ENCODE measurements at places on chromosomes 1 and 21. TPM values are rescaled to one million over a fixed set of nuclear protein-coding genes. Genes with fewer than 3 reads are reported as not detected.

DNA sequence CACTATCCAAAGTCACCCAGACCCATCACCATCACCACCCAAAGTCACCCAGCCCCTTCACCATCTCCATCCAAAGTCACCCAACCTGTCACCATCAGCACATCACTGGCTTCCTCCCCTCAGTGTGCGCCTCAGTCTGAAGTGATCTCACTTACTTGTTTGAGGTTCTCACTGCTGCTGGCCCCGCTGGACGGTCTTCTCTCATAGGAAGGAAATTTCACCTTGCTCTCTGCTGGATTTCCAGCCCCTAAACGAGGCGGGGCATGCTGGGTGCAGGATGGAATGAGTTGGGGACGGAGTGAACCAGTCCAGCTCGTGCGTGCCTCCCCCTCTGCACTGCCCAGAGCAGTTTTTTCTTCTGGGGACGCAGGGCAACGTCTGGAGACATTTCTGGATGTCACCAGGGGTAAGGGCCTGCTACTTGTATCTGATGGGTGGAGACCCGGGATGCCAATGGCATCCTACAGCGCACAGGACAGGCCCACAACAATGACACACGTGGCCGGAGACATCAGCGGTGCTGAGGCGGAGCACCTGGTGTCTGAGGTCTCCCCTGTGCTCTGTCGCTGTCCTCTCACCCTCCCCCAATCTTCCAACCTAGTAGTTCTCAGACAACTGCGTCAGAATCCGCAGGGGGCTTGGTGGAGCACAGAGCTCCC, 38.6 kb downstream of the PDE9A start:
- DNase-seq: no peak

GRCh38 chr1:205766038-205766437, 9.2 kb downstream of the RAB29 start:
- no peak for DNase-seq

GRCh38 chr1:47174656-47175020, 15.2 kb downstream of the PDZK1IP1 start:
- DNase-seq: no peak

GRCh38 chr1:240385985-240386978, 225.7 kb downstream of the GREM2 start:
- DNase-seq: peak; percentile 87

- peak; percentile 28 for DNase-seq
Measured at GRCh38 chr1:114344656-114345055, 166.3 kb downstream of the TRIM33 start.

DNA sequence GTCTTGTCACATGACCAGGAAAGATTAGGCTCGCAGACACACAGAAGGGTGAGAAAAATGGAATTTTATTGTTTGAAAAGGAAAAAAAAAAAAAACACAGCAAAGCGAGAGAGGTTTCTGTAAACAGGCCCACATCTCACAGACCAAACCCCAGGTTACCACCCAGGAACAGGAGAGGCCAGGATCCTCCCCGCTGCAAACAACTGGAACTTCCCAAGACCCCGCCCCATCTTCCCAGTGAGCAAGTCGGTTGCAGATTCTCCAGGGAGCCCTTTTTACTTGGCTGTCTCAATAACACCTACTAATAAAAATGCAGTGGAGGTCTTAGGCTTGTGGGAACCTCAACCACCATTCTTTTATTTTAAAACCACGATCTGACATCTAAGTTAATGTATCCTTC, 84.7 kb upstream of the ETS2 start:
- DNase-seq: no peak

DNA sequence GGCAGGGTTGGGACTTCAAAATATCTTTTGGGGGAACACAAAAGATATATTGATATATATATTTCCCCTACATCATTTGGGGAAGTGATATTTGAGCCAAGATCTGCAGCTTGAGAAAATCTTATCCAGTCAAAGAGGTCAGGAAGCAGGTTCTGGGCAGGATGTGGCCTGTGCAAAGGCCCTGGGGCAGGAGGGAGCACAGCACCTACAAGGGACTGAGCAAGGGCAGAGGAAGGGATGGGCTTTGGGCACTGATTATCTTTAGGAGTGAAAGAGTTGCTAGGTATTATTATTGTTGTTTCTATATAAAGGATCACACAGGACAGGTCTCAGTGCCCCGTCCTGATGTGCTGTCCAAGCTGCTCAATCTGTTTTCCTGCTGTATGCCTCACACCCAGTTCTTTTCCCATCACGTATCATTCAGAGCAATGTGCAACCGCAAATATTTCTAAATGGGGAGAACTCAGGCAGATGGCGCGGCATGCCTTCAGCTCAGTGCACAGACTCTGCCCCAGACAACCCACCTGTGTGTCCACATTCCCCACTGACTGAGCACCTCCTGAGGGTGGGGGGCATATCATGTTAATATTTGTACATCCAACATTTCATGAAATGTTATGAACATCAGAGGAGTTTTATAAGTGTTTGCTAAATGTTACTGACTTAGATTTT, 28.1 kb upstream of the GPR137B start:
- DNase-seq: no peak

DNA sequence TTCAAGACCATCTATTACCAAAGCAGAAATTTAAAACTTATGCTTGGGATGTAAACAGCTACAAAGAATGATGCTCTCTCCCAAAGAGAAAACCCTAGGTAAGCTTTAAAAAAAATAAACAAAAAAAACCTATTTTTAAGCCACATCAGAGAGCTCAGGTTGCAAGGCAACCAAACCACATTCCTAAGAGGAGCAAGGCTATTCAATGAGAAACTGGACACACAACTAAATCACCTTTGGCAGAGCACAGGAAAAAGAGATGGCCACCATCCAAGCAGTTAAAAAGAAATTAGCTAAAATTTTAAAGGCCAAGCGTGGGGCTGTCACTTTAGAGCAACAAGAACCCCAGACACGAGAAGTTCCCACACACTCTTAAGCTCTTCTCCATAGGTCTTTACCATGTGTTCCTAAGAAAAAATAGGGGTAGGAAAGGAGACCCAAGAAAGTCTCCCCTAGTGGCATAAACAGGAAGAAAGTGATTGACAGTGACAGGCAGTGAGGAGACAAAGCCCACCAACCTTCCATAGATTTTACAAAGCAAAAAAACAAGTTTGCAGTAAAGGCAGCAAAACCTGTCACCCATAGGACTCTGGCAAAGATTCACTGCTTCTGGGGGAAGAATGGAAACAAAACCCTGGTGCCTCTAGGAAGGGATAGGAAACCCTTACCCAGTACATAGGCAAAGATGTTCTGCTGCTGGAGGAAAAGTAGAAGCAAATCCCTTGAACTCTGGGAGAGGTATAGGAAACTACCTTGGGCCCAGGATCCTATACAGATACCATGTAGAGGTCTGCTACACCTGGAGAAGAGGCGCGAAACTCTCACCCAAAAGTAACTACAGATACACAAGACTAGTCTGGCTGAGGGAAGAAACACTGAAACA, 68.5 kb downstream of the FOXJ3 start:
- DNase-seq: no peak

- no peak for DNase-seq
Measured at GRCh38 chr1:115210302-115210711, 121.0 kb upstream of the TSPAN2 start.

DNA sequence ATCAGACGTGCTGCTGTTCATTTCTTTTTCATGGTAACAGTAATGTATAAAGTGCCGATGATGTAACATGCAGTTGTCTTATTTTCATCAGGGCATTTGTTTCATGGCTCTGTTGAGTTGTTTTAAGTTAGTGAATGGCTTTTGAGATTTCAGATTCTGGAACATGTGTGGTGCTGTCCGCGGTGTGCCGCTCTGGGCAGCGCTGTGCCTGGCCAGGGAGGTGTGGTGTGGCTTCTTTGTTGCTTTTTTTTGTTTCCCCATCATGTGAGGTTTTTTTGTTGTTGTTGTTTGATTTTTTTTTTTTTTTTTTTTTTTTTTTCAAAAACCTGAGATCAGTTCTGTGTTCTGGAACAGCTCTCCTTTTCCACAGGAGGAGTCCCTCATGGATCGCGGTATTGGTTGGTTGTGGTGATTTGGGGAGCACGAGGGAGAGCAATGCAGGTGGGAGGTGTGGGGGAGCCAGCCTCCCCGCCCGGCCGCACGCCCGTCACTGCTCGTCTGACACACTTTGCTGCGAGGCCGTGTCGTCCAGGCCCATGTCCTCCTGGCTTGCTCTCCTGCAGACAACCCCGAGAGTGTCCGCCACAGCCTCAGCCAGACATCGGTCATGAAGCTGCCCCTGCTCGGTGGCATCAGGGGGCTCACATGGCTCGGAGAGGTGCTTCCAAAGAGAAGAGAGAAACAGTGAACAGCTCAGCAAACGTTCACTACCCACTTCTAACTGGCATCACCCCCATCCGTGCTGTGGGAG, 33.6 kb downstream of the NTPCR start:
- DNase-seq: no peak

- DNase-seq: no peak
Measured at GRCh38 chr1:237858992-237859391, 31.7 kb downstream of the ZP4 start.

DNA sequence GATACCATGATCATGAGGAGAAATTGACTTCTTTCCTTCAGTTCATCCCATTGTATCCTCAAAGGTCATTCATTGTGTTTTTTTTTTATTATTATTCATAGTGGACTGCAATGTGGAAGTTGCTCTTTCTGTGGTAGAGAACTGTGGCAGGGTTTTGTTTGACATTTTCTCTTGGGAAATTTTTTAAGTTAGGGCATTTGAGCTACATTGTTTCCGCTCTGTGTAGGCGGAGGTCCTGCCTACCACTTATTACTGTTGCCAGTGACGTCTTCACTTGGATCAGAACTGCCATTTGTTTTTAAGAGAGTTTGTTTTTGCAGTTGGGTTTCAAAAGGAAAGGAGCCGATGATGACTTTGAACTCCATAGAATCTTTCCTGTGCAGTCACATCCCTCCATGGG, 287.4 kb upstream of the FMN2 start:
- DNase-seq: no peak

DNA sequence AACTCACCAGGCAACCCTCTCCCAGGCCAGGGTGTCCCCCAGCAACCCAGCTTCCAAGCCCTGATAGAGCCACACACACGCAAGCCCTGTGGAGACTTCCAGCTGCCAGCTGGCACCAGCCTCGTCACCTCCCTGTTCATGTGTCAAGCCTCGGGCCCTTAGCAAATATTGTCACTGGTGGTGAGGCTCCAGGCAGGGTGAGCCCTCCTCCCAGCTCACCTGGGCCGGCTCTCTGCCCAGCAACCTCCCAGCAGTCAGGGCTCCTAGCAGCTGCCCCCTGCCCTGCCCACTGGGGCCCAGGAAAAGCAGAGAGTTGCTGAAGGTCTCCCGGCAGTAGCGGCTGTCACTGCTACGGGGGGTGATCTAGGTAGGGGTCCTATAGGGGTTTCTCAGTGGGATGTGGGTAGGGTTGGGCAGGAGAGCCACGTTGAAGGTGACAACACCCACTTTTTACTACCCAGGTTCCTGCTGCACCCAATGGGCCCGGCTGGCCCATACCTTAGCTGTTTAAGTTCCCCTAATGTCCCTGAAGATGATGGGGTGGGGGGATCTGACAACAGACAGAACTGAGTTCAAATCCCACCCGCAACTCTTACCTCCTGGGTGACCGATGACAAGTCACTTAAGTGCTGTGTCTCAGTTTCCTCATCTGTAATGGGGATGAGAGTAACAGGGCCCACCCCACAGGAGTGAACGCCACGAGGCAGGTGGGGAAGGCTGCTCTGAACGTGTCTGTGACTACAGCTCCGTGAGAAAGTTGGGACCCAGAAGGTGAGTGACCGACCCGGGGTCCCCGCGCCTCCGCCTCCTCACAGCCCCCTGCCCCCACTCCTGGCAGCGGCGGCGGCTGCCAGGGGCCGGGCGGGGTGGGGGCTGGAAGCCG, 678 bp downstream of the TTC39A start:
- peak; percentile 52 for DNase-seq

The ESRRG gene
- total RNA-seq: 0.16 TPM

The ZNF593OS gene
- total RNA-seq: not detected

The RIMS3 gene
- total RNA-seq: 31.0 TPM

The PLA2G2C gene
- total RNA-seq: not detected

The ATP5PF gene
- total RNA-seq: 163 TPM

Data from myocyte (in vitro differentiated cells).